MG63 (cell line): ENCODE measurements at places on chromosomes 2 and 18. TPM values are rescaled to one million over a fixed set of nuclear protein-coding genes. Genes with fewer than 3 reads are reported as not detected.

GRCh38 chr18:8389391-8390340, 219.6 kb upstream of the RAB12 start:
- peak; percentile 45 for DNase-seq

Gene COL4A3
- 0.20 TPM in 1 of 2 replicates, not detected in the other for total RNA-seq

Gene C2orf72
- 0.49 TPM in 1 of 2 replicates, not detected in the other for total RNA-seq

DNA sequence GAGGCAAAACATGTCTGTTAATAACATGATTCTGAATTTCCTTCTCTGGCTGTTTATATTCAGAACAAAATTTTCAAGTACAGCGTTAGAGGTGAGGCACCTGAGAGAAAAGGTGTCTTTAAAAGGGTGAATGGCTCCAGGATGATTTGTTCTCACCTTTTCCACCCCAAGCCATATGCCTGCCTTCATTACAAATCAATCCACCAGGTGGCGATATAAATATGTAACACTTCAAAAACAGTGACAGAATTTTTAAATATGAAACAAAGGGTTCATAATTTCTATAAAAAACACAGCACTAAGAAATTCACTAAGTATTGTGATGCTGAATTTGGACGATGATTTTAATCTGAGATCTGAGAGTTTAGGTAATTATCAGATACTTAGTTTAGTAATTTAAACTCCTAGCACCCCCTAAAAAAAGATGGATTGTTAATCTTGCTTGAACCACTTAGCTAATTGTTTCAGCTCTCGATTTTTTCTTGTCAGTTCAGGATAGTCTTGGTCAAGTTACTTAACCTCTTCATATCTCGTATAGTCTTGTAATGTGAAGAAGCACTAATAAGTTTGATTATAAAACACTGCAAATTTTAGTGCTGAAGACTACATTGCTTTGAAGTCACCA, 528.8 kb downstream of the CPS1 start:
- no peak for DNase-seq

Gene RAB31
- 16.7 and 19.5 TPM in 2 replicates for total RNA-seq

Gene NPAS2
- total RNA-seq, result 0.07 and 0.16 TPM in 2 replicates

- DNase-seq, result no peak
Measured at GRCh38 chr2:221915926-221916325, 343.8 kb upstream of the EPHA4 start.

Gene CFC1
- total RNA-seq, result not detected in 2 replicates

Gene RFX8
- not detected in 2 replicates for total RNA-seq

DNA sequence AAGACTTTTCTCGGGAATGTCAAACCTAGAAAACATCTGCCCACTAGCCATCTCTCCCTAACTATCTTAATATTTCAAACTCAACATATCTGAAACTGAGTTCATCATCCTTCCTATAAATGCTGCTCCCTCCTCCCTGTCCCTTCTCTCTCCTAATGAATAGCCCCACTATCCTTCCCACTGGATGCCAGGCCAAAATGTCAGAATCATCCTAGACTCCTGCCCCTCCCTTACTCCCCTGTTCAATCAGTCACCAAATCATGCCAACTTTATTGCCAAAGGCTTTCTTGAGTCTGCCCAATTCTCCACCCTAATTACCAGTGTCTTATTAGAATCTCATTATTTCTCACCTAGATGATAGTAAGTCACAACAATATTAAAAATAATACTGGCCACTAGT, 8.5 kb downstream of the EVA1A start:
- DNase-seq, result no peak

- no peak for DNase-seq
Measured at GRCh38 chr18:41845563-41845962, 109.5 kb upstream of the PIK3C3 start.

DNA sequence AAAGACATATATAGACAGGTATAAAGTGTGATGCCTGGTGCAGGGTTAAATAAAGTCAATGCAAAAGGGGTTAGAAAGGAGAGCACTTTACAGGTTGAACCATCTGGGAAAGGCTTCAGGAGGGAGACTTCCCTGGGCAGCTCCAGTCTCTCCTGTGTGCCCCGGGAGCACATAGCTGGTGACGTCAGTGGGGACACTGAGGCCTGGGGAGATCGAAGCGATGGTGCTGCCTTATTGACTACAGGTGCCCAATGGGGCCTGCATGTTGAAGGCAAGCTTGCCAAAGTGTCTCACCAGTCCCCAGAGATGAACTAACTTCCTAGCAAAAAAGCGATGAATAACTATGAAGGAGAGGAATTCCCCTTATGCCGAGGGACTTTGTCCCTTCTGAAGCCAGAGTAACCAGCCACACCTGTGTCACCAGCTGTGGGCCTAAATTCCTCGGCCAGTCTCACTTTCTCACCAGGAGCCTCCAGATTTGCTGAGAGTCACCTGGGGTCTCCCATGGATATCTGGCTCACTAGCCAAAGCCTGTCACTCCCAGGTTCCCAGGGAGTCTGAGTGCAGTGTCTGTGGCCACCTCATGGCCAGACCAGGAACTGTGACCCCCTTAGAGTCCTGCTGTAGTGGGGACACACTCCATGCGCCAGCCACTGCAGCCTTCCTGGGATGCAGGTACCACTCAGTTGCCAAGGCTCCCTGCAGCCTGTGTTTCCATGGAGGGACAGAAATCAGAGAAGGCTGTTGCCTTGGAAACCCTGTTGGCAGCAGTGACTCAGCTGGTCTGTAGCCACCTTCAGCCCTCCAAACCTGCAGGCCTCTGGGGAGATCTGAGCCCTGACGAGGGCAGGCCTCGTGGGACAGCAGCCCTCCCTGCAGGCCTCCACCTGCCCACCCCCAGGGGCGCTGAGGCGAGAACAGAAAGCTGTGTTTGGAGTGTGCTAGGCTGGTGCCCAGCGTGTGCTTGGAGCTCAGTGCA, 128.7 kb downstream of the CTIF start:
- DNase-seq, result no peak

Gene PDE1A
- total RNA-seq, result 2.6 and 7.0 TPM in 2 replicates

- no peak for DNase-seq
Measured at GRCh38 chr2:41137031-41137430, 685.1 kb upstream of the SLC8A1 start.

Gene OSBPL6
- total RNA-seq, result 2.1 and 3.3 TPM in 2 replicates

Gene BIRC6
- total RNA-seq, result 20.8 and 27.5 TPM in 2 replicates

- no peak for DNase-seq
Measured at GRCh38 chr2:232783278-232783677, 6.9 kb upstream of the KCNJ13 start.

- peak; percentile 89 for DNase-seq
Measured at GRCh38 chr2:96251721-96252292, 14.0 kb downstream of the TMEM127 start.

DNA sequence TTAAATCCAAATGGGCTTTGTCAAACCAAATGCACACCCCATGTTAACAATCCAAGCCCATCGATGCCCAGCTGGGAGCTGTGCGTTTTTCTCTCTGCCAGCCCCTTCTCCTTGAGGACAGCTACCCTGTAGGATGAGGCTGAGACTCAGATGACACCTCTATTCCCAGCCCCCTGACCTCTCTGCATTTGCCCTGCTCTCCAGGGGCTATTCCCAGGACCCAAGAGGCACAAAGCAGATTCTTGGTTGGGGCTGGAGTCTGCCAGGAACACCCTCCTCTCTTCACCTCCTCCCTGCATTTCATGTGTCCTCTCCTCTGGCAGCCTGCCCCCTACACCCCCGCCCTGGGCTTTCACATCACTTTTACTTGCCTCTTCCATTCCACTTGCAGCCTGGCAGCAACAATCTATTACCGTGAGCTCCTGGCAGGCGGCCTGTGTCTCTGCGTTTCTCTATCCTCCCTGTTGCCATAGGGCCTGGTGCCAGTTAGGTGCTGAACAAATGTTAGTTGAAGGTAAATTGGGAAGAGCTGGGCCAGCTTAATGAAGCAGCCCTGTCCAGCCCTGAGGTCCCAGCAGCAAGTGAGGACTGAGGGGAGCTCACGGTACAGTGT, 51.8 kb downstream of the ADD2 start:
- no peak for DNase-seq

DNA sequence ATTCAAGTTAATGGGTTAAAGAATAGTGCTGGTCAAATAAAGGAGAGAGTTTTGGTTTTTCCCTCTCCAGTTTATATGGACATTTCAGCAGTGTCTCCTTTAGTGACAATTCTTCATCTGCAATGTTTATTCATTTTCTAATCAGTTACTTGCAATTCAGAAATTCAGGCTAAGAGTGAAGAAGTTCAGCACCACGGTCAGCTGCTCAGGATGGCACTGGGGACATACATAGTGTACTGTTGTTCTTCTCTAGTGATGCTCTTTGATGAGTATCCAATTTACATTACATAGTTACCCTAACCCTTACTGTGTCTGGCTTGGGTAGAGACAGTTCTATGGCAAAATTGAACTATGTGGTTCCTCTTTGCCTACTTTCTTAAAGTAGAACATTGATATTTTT, 412.7 kb downstream of the CNTNAP5 start:
- no peak for DNase-seq

Gene MALL
- total RNA-seq, result not detected in 2 replicates

DNA sequence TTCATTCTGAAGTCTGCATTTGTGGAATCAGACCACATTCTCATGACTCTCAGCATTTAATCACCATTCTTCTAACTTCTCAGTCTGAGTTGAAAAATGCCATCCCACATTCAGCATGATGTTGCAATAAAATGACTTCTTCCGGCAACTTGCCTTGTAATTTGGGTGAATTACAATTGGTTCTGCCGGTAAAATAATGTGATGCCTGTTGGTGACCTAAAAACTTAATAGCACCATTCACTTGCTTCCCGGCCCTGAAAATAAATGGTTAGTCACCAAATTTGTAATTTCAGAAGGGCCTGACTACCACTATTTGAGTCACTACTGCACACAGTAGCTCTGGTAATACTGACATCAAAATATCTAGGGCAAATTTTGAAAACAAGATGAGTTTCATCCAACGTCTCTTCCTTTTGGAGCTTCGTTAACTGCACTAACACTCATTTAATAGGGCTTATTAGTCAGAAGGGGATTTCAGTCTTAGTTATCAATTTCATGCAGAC, 637.1 kb upstream of the CHAC2 start:
- no peak for DNase-seq

Gene ABCG8
- total RNA-seq, result not detected in 2 replicates

GRCh38 chr2:51920509-51920908, 888.6 kb upstream of the NRXN1 start:
- no peak for DNase-seq

Gene HMSD
- total RNA-seq, result not detected in 2 replicates

Gene RPL31
- total RNA-seq, result 544 and 1,616 TPM in 2 replicates

Gene CHRNG
- total RNA-seq, result not detected in 2 replicates

- DNase-seq, result no peak
Measured at GRCh38 chr2:145000376-145000775, 480.5 kb upstream of the ZEB2 start.

DNA sequence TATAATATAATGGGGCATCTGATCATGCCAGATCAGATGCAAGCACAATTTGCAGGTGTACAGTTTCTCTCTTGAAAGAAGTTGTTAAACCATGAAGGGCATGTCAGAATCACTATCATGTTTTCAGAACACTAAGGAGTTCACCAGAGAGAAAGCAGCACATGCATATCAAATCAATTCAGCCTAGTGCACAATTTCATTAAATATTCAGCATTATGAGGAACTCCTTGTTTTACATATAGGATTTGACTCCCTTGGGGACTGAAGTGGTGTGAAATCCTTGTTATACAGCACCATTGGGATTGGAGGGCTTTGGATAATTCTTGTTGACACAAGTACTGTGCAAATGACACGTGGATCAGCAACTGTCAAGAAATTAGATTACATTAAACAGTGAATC, 562.1 kb upstream of the KLHL29 start:
- DNase-seq, result no peak

GRCh38 chr2:65749545-65749944, 317.1 kb upstream of the SPRED2 start:
- DNase-seq, result peak; percentile 73

Gene TANK
- 28.1 and 30.7 TPM in 2 replicates for total RNA-seq

GRCh38 chr2:207459990-207460757, 69.6 kb upstream of the CREB1 start:
- no peak for DNase-seq

Gene ZNF513
- total RNA-seq, result 0.74 and 6.5 TPM in 2 replicates

GRCh38 chr2:216827073-216827720, 32.7 kb downstream of the TNP1 start:
- DNase-seq, result peak; percentile 52

GRCh38 chr2:98099939-98100743, 13.2 kb downstream of the VWA3B start:
- DNase-seq, result no peak

- no peak for DNase-seq
Measured at GRCh38 chr2:128597121-128597762, 278.6 kb upstream of the HS6ST1 start.

DNA sequence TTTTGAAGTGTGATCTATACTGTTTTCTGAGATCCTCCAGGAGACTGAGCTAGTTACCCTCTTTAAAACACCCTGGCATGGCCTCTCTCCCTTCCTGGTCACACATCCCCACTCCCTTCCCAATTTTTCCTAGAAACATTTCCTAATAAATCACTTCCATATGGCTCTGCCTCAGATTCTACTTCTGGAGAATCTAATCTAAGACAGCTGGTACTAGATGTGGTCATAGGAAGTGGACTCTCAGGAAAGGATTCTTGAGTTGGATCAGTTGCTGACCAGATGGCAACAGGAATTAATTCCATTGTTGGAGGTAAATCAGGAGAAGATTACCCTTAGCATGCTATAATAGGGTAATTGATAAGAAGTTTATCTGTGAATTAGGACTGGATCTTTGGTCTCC, 310.5 kb downstream of the SATB2 start:
- no peak for DNase-seq

Gene CNGA3
- not detected in 2 replicates for total RNA-seq

- DNase-seq, result no peak
Measured at GRCh38 chr2:170643346-170643745, 71.8 kb upstream of the SP5 start.

- DNase-seq, result peak; percentile 38
Measured at GRCh38 chr2:228318218-228318617, 136.7 kb upstream of the SPHKAP start.

Gene CBLN2
- total RNA-seq, result not detected in 2 replicates

DNA sequence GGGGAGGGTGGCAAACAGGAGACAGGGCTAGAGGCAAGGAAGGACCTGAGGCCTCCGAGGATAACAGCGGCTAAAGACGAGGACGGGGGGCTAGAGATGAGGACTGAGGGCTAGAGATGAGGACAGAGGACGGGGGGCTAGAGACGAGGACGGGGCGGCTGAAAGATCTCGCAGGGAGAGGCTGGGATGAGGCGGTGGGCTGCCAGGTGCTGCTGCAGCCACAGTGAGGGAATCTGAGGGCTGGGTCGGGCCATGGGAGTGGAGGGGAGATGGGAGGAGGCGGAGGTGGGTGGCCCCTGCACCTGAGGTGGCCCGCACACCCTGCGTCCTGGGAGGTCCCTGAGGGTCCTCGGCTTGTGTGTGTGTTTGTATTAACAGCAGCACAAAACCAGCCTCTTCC, 350.2 kb upstream of the SALL3 start:
- no peak for DNase-seq

- no peak for DNase-seq
Measured at GRCh38 chr2:74072565-74072964, 75.1 kb downstream of the BOLA3 start.

Gene PAX8
- 0.46 and 0.69 TPM in 2 replicates for total RNA-seq
